ENCODE measurements at places on chromosomes 12 and 14.

GRCh38 chr12:115755725-115756085 lies 521.8 kb downstream of the MED13L start:
- no peak for DNase-seq

GRCh38 chr14:68787092-68787992 lies 5.5 kb downstream of the ZFP36L1 start:
- peak; percentile 36 for DNase-seq

- DNase-seq = no peak
Observed at GRCh38 chr12:71848212-71848611, 8.7 kb downstream of the TBC1D15 start.

DNA sequence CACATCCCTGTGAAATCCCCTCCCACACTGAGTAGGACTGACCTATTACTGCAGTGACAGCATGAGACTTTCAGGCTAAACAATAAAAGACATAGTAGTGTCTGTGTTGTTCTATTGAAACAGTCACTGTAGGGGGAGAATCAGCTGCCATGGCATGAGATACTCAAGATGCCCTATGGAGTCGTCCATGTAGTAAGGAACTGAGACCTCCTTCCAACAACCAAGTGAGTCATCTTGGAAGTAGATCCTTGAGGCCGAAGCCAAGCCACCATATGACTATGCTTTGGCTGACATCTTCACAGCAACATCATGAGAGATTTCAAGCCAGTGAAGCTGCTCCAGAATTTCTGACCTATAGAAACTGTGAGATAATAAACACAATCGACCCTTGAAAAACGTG lies 12.1 kb upstream of the LRP6 start:
- DNase-seq = no peak

DNA sequence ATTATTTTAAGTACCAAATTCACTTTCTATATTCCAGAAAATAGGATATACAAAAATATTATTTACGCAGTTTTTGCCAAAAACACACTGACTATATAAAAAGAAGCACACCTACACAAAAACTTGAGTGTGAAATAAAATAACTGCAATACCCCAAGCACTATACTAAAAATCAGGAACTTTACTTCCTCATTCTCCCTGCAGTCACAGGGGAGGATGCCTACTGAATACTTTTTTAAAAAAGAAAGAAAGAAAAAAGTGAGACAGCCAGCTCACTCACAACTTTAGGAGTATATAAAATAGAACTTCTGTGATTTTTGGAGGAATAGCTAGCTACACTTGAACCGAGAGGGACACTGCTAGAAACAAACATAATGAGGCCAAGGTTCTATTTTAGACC lies 12.2 kb downstream of the RPS6KA5 start:
- DNase-seq = no peak

DNA sequence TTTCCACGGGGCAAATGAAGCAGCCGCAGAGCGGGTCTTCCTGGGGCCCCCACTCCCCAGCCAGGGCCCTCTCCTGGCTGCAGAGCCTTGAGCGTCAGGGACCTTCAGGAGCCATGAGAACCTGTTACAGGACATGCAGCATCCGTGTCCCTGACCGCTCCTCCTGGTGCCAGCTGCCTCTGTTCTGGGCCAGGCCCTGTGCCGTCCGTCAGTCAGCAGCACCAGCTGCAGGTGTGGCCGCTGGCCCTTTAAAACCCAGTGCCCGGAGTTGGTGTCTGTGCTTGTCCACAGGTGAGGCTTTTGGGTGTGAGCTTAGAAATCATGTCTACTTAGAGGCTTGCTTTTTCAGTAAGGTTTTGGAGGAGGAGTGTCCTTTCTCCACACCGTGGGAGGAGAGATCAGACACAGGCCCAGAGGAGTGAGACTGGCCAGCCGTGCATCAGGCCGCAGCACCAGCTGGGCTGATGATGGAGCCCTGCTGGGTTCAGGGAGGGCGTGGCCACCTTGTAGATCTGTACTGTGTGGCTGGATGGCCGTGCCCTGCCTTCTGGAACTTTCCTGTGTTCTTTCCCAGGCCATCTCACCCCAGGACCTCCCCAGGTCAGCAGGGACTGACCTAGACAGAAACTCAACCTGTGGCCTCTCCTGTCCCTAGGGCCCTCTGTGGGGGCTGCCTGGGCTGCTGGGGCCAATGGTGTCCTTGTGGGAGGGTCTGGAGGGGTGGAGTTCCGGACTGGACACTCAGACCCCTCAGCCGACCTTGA lies 27.1 kb downstream of the AACS start:
- DNase-seq = no peak

- no peak for DNase-seq
Observed at GRCh38 chr12:102232446-102232845, 34.8 kb upstream of the PMCH start.

- no peak for DNase-seq
Observed at GRCh38 chr14:54687750-54688119, 120.8 kb downstream of the SAMD4A start.

- DNase-seq = no peak
Observed at GRCh38 chr14:32703183-32703621, 235.5 kb upstream of the NPAS3 start.

GRCh38 chr14:51564460-51564859 lies 87.2 kb upstream of the FRMD6 start:
- no peak for DNase-seq

GRCh38 chr12:130143136-130143535 lies 19.1 kb upstream of the FZD10 start:
- no peak for DNase-seq

GRCh38 chr14:76581592-76581991 lies 179.7 kb upstream of the VASH1 start:
- no peak for DNase-seq

Data from CD4-positive, alpha-beta T cell treated with Interleukin-15 for 4 hours (primary cell).